Smooth muscle cell of the pulmonary artery (primary cell): ENCODE measurements at places on chromosomes 4 and X. TPM values are rescaled to one million over a fixed set of nuclear protein-coding genes. Genes with fewer than 3 reads are reported as not detected.

Gene OPN1MW
- not detected in 2 replicates for total RNA-seq

Gene CCNB3
- 0.07 and 0.65 TPM in 2 replicates for total RNA-seq

Gene PPP2R3B
- total RNA-seq = 8.8 and 14.9 TPM in 2 replicates

Gene CT45A5
- total RNA-seq = not detected in 2 replicates

Gene LRIT3
- 0.03 TPM in 1 of 2 replicates, not detected in the other for total RNA-seq
